ENCODE measurements at places on chromosomes 4 and X. TPM values are rescaled to one million over a fixed set of nuclear protein-coding genes. Genes with fewer than 3 reads are reported as not detected.

AKAP14 gene
- not detected for total RNA-seq

MND1 gene
- 7.4 TPM for total RNA-seq

TRPC3 gene
- not detected for total RNA-seq

CT83 gene
- not detected for total RNA-seq

FGD1 gene
- total RNA-seq = 0.88 TPM

PDS5A gene
- 110 TPM for total RNA-seq

GCNA gene
- total RNA-seq = 3.0 TPM

CLGN gene
- not detected for total RNA-seq

- H3K4me1 ChIP-seq = no peaks in the 10 kb centered on the region
- no peaks in the 10 kb centered on the region for H3K36me3 ChIP-seq
- no peak overlapping the region for H3K4me3 ChIP-seq
- no peak for DNase-seq
- H3K27ac ChIP-seq = no peak overlapping the region
- no peaks in the 10 kb centered on the region for H3K27me3 ChIP-seq
Measured at GRCh38 chrX:19194285-19195242, 72.3 kb upstream of the ADGRG2 start.

DNA sequence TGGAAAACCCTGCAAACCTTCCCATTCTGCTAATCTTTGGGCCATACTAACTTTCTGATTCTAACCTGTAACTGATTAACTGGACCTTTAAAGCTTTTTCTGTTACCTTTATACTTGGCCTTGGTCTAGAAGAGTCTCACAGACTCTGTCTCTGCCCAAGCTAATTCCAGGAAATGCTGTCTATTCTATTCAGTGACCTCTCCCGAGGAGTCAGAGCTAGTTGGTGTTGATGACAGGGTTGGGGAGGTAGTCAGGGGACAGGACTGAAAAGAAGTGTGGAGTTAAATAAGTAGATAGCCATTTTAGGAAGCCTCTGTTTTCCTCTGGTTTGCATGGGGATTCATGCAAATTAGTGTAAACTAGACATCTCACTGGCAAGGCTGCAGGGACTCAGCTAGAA is 429.5 kb downstream of the GRID2 start:
- DNase-seq = no peak
- no peaks in the 10 kb centered on the region for H3K4me1 ChIP-seq

DNA sequence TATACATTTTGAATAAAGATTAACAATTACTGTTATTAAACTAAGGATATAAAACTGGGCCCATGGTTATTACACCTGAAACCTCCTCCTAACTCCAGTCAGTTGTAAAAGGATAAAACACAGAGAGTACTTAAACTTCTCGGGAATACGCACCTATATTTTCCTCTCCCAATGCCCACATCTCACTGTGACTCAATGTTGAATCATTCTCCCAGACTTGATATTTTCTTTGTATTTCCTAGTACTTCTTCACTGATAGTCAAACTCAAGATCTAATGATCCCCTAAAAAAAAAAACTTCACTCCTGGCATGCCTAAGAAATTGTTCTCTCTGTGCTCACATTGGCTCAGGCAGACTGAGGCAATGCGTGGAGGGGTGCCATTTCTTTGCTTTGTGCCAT is 212.5 kb upstream of the DKK2 start:
- H3K27ac ChIP-seq = no peak overlapping the region
- no peak for DNase-seq
- H3K4me1 ChIP-seq = no peaks in the 10 kb centered on the region

- H3K27me3 ChIP-seq = no peaks in the 10 kb centered on the region
- H3K4me1 ChIP-seq = no peaks in the 10 kb centered on the region
- no peak overlapping the region for H3K4me3 ChIP-seq
- no peaks in the 10 kb centered on the region for H3K36me3 ChIP-seq
- no peak for DNase-seq
- no peak overlapping the region for H3K27ac ChIP-seq
Measured at GRCh38 chr4:187612301-187612700, 383.3 kb upstream of the ZFP42 start.

- no peak overlapping the region for H3K4me3 ChIP-seq
- H3K27me3 ChIP-seq = no peaks in the 10 kb centered on the region
- no peaks in the 10 kb centered on the region for H3K36me3 ChIP-seq
- no peaks in the 10 kb centered on the region for H3K4me1 ChIP-seq
Measured at GRCh38 chr4:7367406-7367805, 67.3 kb downstream of the PSAPL1 start.

DNA sequence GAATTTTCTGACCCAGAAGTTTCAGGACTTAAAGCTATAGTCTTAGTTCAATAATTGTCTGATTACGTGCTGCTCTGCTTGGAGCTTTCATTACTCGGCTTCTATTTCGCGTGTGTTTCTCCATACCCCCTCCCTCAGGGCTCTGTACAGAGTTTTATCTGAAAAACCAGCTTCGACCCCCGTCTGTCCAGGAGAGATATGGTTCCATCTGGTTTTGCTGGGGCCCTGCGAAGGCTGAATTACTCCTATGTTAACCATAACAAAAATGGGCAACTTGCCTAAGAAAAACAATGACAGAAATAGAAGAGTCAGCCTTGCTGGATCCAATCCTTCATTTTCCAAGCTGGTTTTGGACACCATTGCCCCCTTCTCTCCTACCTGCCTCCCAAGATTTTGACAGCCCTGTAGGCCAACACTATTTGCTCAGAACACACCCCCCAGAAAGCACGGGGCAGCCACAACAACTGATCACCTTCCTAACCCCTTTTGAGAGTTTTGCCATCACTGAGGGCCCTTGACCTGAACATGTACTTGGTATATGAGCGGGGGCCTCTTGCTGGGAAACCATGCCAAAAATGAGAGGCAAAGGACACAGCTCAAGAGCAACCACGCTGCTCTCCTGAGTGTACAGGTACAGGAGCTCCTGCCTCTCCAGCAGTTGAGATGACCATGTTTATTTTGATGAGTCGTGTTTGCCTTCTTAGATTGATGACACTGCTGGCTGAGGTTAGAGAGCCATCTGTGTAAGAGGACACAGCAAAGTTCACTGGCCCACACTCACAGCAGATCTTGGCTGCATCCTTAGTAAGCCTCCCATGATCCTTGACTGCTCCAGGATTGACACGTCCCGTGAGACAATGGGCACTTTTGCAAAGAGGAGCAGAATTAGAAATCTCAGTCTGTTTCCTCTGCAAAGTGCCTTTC is 36.2 kb upstream of the ATP6AP2 start:
- no peak for DNase-seq
- no peak overlapping the region for H3K27ac ChIP-seq
- no peak overlapping the region for H3K4me3 ChIP-seq

DNA sequence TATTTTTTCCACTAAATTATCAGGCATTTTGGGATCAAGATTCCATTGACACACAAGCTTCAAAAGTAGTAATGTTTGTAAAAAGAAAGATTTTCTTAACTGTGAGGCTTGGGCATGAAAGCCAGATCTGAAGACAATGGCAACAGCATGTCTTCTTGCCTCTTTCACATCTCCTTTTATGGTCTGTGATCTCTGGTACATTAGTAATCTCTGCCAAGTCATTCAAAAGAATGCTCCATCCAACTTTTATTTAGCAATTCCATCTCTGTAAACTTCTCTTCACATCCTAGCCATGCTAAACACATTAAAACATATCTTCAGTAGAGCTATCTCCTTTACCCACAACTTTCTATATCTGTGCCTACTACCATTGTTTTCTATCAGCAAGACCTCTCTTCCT is 465.4 kb downstream of the FAT4 start:
- no peaks in the 10 kb centered on the region for H3K27me3 ChIP-seq
- no peak overlapping the region for H3K27ac ChIP-seq
- H3K4me1 ChIP-seq = no peaks in the 10 kb centered on the region
- H3K36me3 ChIP-seq = no peaks in the 10 kb centered on the region

DNA sequence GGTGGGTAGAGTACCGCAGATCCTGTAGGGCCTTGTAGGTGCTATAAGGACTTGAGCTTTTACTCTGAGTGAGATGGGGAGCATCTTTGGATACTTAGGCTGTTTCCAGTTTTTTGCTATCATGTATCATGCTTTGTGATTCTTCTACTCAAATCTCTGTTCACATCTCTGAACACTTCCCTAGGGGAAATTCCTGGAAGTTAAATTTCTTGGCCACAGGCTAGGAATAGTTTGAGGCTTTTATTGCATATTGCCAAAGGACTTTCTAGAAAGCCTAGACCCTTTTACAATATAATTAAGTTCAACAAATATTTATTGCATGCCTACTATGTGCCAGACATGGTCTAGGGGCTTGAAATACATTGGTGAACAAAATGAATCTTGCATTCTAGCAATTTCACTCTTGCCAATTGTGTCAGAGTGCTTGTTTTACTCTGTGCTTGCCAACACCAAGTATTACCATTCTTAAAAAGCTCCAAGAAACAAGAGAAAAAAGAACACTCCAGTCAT is 4.1 kb upstream of the PGRMC1 start:
- no peak overlapping the region for H3K4me3 ChIP-seq
- no peaks in the 10 kb centered on the region for H3K36me3 ChIP-seq
- no peak overlapping the region for H3K27ac ChIP-seq
- no peak for DNase-seq
- H3K27me3 ChIP-seq = no peaks in the 10 kb centered on the region

DNA sequence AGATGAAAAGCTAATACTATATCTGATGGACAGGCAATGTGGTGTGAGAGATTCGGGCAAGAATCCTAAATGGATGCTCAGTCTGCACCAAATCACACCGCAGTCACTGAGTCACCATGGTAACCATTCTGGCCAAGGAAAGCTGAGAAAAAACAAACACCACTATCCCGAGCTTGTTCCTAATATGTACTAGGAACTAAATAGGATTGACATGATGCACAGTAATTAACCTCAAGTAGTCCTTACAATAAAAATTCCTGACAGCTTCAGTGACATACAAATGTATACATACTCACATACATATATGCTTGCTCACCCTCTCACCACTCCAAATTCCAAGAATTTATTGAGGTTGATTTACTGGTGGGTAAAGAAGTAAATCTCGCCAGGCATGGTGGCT is 1.1 kb upstream of the RAB40A start:
- no peaks in the 10 kb centered on the region for H3K36me3 ChIP-seq
- H3K27ac ChIP-seq = no peak overlapping the region
- H3K4me1 ChIP-seq = no peaks in the 10 kb centered on the region
- no peaks in the 10 kb centered on the region for H3K27me3 ChIP-seq

DNA sequence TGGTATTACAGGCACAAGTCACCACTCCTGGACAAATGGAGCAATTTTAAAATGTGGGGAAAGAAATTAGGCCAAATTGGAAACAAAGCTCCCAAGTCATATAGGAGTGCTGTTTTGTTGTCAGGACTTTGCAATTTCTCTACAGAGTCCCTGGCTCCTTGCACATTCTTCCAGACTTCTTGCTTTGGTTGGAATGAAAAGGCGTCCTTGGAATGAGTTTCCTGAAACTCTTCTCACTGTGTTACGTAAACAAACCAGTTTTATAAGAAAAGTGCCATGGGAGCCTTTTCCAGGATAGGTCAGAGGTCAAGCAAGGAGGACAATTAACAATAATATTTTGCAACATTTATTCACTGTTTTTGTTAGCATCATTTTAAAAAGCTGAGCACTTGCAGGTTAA is 32.4 kb upstream of the KIT start:
- no peak overlapping the region for H3K27ac ChIP-seq
- H3K27me3 ChIP-seq = no peaks in the 10 kb centered on the region
- no peaks in the 10 kb centered on the region for H3K36me3 ChIP-seq
- DNase-seq = no peak
- H3K4me3 ChIP-seq = no peak overlapping the region

- no peak for DNase-seq
- H3K36me3 ChIP-seq = no peaks in the 10 kb centered on the region
- H3K4me3 ChIP-seq = no peak overlapping the region
- no peaks in the 10 kb centered on the region for H3K4me1 ChIP-seq
- H3K27ac ChIP-seq = no peak overlapping the region
Measured at GRCh38 chr4:180798036-180798577, 1445.1 kb upstream of the TENM3 start.

- H3K4me3 ChIP-seq = no peak overlapping the region
- no peak for DNase-seq
- no peaks in the 10 kb centered on the region for H3K4me1 ChIP-seq
- H3K36me3 ChIP-seq = no peaks in the 10 kb centered on the region
- no peak overlapping the region for H3K27ac ChIP-seq
Measured at GRCh38 chrX:2336181-2336580, 164.6 kb downstream of the DHRSX start.

DNA sequence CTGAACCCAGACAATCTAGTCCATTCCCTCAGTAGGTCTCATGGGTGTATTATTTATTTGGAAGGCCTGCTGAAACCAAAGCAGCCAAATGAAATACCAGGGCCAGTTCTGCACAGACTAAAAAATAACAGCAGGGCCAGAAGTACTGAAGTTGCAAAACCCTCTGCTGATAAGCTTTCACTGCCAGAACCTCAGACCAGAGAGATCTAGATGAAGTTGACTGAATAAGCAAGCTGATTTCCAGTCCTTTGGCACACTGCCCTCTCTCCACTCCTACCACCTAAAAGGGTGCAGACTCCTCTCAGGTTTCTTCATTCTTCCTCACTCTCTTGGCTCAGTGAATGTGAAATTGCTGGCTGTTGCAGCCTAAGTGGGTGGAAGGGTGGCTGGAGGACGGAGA is 276.7 kb upstream of the KLF3 start:
- no peaks in the 10 kb centered on the region for H3K27me3 ChIP-seq
- no peak overlapping the region for H3K27ac ChIP-seq
- DNase-seq = no peak
- H3K4me3 ChIP-seq = no peak overlapping the region
- H3K36me3 ChIP-seq = no peaks in the 10 kb centered on the region

DNA sequence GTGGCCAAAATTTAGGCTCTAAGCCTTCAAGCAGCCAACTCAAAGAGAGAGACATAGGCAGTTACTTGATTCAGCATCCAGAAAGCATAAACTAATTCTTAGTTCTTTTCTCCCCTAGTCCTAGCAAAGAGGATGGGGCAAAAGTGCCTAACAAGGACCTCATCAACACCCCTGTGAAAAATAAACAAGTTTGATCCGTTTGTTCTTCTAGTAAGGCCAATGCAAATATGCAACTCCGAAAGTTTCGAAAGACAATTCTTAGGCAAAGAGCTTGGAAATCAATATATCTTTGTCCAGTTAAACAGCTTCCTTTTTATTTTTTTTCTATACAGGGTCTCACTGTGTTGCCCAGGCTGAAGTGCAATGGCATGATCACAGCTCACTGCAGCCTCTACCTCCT is 31.0 kb upstream of the EGFL6 start:
- H3K36me3 ChIP-seq = no peaks in the 10 kb centered on the region
- H3K4me3 ChIP-seq = no peak overlapping the region
- H3K27ac ChIP-seq = no peak overlapping the region
- no peak for DNase-seq
- no peaks in the 10 kb centered on the region for H3K27me3 ChIP-seq

GRCh38 chrX:53249408-53250042 is 24.5 kb upstream of the KDM5C start:
- H3K27ac ChIP-seq = no peak overlapping the region
- no peaks in the 10 kb centered on the region for H3K4me1 ChIP-seq
- no peak overlapping the region for H3K4me3 ChIP-seq
- H3K27me3 ChIP-seq = no peaks in the 10 kb centered on the region

- DNase-seq = no peak
- H3K4me1 ChIP-seq = no peaks in the 10 kb centered on the region
- no peak overlapping the region for H3K4me3 ChIP-seq
- H3K27me3 ChIP-seq = no peaks in the 10 kb centered on the region
- H3K27ac ChIP-seq = no peak overlapping the region
Measured at GRCh38 chrX:7316280-7316679, 168.3 kb upstream of the PUDP start.

GRCh38 chr4:38943343-38943742 is 75.7 kb downstream of the FAM114A1 start:
- no peak overlapping the region for H3K27ac ChIP-seq
- no peaks in the 10 kb centered on the region for H3K27me3 ChIP-seq
- no peak overlapping the region for H3K4me3 ChIP-seq
- DNase-seq = no peak
- no peaks in the 10 kb centered on the region for H3K4me1 ChIP-seq

GRCh38 chr4:107721436-107722100 is 1.5 kb upstream of the PAPSS1 start:
- H3K27ac ChIP-seq = no peak overlapping the region
- no peaks in the 10 kb centered on the region for H3K4me1 ChIP-seq

Data from Peyer's patch (tissue), 4 donors.